ENCODE measurements at places on chromosomes 1 and 21.

DNA sequence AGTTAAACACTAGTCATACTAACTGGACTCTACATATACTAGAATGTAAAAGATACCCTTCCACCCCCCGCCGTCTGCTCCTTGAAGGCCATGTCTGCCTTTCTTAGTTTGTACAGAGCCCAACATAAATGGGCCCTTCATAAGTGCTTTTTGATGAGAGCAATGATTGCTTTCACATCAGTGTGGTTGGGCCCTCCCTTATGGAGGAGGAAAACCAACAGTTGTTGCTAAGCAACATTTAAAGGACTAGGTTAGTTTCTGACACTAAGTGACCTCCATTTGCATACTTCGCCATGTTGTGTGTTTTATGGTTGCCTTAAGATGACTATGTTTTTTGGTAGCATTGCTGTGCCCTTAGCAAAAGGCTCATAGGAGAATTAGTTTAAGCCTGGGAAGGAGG, 182.0 kb upstream of the SGIP1 start:
- peak; percentile 33 for DNase-seq

DNA sequence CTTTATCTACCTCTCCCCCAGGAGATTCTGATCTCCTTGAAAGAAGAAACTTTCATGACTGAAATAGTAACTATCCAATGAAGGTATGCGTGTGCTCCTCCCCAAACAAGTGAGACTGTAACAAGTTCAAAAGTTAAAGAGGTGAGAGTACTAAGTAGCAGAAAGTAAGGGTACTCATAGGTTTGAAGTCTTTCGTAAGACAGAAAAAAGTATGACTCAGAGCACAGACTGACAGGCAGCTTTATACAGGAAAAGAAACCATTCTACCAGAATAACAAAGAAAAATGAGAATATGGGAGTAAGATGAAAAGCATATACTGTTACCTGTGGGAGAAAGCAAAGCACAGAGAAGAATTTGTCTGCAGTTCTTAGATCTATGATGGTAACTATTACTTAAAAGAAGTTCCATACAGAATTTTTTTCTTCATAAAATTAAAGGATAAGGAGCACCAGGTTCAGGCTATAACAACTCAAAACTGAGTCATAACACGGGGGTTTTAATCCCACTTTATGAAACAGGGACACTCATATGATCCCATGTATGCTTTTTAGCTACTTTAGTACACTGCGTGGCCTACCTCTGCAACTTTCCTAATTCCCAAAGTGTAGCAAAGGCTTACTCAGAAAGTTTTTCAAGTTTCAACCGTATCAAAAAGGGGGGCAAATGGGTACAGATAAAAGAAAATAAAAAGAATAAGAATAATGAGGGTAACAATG, 52.0 kb downstream of the FOXJ3 start:
- DNase-seq, result no peak

DNA sequence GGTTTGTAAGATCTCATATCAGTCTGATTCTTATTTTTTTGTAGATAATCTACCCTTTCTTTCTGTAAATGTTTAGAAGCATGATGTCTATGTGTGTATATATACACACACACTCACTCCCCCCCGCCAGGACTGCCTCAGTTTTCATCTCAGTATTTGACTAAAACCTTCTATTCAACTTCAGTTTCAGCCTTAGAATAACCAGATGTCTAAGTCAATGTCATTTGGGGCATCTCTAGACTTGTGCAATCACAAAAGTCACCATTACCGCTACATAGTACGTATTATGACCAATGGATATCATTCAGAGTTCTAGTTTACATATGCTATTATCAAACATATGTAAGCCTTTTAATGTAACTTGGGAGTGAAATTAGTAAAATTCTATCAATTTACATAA, 53.3 kb upstream of the BOLA1 start:
- DNase-seq, result no peak

GRCh38 chr1:8600336-8600735, 217.1 kb downstream of the RERE start:
- DNase-seq, result no peak

DNA sequence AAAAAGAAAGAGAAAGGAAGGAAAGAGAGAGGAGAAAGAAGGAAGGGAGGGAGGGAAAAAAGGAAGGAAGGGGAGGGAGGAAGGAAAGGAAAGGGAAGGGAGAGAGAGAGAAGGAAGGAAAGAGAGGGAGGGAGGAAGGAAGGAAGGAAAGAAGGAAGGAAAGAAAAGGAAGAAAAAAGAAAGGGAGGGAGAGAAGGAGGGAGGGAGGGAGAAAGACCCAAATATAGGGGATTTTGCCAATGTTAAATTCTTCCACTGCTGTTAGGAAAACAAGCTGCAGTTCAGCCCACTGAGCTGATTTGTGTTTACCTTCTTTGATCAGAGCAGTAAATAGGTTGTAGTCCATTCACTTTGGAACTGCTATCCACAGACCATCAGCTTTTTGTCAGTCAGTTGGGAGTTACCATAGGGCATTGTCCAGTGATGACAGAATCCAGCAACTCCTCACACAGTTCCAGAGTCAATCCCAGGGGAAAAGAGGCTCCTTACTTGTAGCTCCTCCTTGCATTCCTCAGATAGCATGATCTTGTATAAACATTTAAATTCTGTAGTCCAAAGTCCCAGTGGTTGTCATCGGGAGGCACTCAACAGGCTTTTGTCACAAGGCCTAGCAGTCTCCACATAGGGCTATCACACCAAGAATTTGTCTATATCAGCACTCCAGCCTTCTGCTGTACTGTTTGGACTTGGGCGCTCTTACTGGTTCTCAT, 13.5 kb upstream of the PPP1R8 start:
- DNase-seq, result no peak

- no peak for DNase-seq
Measured at GRCh38 chr1:47942240-47942629, 55.0 kb downstream of the TRABD2B start.

- DNase-seq, result no peak
Measured at GRCh38 chr1:55386456-55386855, 171.3 kb upstream of the USP24 start.

DNA sequence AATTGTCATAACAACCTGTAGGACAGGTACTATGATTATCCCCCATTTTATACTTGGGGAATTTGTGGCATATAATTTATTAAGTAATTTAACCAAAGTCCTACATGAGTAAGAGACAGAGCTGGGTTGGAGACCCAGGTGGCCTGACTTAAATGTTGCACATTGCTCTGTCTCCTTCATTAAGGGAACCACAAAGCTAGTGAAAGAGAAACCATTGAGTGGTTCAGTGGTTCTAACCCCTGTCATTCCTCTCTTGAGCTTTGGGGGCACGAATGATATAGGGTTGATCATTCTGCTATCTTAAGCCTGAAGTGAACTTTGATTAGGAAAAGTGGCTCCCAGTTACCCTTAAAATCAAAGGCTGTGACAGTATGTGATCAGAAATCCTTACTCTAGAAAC, 5.3 kb upstream of the MAP3K7CL start:
- DNase-seq, result no peak

GRCh38 chr1:30613188-30613587, 110.2 kb downstream of the MATN1 start:
- no peak for DNase-seq

- no peak for DNase-seq
Measured at GRCh38 chr1:219278288-219278687, 104.6 kb downstream of the LYPLAL1 start.

GRCh38 chr1:104932949-104933679, 1183.4 kb downstream of the AMY1C start:
- DNase-seq, result no peak

- no peak for DNase-seq
Measured at GRCh38 chr1:119737040-119737682, 25.4 kb downstream of the PHGDH start.

DNA sequence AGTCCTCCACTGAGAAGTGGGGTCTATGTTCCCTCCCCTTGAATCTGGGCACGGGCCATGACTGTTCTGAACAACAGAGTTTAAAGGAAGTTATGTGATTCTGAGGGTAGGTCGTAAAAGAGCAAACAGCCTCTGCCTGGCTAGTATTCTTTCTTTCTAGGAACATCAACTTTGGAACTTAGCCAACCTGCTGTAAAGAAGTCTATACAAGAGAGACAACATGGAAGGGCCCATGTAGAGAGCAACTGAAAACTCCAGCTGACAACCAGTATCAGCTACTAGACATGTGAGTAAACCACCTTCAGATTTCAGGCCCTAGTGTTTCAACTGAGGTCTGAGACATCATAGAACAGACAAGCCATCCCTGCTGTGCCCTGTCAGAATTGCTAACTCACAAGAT, 7.5 kb downstream of the SELENOF start:
- DNase-seq, result peak; percentile 15

DNA sequence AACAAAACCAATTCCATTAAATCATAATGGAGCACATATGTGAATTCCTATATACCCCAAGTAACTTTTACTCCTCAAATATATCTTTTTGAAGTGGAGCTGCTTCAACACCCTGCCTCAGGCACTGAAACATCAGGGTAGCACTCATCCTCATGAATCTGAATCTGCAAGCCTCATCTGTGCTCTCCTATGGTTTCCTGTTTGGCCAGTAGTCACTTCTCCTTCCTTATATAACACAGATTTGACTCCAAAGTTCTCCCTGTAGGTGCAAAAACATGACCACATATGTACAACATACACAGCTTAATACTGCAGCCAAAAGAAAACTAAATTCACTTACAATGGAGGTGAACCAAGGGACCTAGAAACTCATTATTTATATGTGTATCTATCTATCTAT, 7.2 kb downstream of the TRIT1 start:
- DNase-seq, result peak; percentile 97

DNA sequence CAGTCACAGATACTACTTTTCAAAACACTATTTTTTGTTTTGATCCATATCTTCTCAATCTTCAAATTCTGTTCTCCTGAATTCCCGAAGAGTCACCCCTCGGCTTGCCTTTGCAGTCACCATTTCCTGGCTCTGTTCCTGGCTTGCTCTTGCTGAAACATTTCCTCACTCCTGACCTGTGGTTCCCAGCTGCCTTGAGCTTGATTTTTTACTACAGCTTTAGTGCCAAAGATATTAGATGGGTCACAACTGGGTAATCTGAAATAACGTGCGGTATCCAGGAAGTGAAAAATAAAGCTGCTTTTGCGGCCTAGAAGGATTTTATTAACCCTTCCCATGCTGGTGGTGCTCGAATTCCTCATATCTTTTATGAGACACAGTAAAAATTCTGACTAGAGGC, 318.8 kb downstream of the PCP4 start:
- no peak for DNase-seq

All from NCI-H2029 treated with DMSO at 0.1 percent for 48 hours (cell line).